ENCODE measurements at places on chromosomes 12 and 14.

GRCh38 chr12:50314636-50315312 is 31.5 kb upstream of the LIMA1 start:
- DNase-seq: no peak

DNA sequence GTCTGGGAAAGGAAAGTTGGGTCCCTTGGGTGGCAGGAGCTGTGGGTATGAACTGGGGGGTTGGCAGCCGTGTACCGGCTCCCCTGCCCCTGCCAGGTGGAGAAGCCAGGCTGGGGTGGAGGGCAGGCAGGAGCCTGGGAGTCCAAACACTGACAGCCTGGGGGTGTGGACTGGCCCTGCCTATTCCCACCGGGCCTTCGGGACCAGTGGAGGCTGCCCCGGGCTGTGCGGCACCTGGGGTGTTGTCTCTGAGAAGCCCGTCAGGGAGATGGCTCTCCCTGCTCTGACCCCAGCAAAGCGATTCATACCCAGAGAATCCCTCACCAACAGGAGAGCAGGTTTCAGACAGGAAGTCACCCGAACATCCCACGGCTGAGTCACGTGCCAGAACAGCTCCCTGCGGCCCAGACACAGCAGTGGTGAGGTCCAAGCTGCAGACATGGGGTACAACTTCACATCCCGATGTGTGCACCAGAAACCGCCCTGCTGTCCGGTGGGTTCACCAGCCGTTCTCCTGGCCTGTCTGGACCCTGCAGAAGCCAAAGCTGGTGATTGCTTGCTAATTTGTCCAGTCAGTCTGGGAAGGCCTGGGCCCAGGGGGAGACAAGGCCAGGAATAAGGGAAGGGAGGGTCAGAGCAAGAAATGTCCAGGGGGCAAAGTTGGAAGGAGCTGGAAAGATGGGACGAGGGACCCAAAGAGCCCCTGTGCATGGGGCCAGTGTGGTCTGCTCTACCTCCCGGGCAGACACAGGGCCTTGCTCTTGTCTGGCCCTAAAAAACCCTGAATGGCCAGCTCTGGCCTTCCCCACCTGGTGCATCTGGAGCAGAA is 2.1 kb upstream of the GPR132 start:
- DNase-seq: no peak

GRCh38 chr12:27105746-27106536 is 23.6 kb upstream of the C12orf71 start:
- no peak for DNase-seq

DNA sequence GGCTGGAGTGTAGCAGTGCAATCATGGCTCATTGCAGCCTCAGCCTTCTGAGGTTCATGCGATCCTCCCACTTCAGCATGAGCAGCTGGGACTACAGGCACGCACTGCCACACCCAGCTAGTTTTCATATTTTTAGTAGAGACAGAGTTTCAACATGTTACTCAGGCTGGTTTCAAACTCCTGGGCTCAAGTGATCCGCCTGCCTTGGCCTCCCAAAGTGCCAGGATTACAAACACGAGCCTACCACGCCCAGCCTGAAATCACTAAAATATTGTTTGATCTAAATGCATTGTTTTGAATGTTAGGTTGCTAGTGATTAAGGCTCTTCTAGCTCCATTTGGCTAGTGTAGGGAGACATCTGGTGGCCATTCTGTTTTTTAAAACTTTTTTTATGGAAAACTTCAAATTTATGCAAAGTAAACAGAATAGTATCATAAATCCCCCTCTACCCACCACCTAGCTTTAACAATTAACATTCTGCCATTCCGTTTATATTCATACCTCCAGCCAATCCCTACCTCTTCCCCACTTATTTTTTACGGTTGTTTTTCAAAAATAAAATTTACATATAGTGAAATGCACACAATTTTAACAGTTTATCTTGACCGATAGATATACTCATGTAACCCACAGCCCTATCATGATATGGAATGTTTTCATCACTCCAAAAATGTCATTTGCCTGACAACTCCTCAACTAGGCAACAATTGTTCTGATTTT is 37.8 kb downstream of the MYO1H start:
- DNase-seq: peak; percentile 56

- peak; percentile 4 for DNase-seq
Observed at GRCh38 chr14:39265033-39265432, 31.3 kb downstream of the MIA2 start.

- no peak for DNase-seq
Observed at GRCh38 chr12:10135126-10135525, 5.1 kb upstream of the CLEC7A start.

- peak; percentile 15 for DNase-seq
Observed at GRCh38 chr14:87199381-87199780, 793.6 kb downstream of the GALC start.
